Stimulated activated CD4-positive, alpha-beta T cell treated with anti-CD3 and anti-CD28 coated beads, Interleukin-15, amount 100 ng/mL, for 48 hours (primary cell): ENCODE measurements at places on chromosomes 2 and 18.
A peak's percentile ranks its signal among the peaks of the same experiment; 100 is the strongest.

- no peak for DNase-seq
Measured at GRCh38 chr2:70756128-70756527, 11.9 kb downstream of the ADD2 start.

DNA sequence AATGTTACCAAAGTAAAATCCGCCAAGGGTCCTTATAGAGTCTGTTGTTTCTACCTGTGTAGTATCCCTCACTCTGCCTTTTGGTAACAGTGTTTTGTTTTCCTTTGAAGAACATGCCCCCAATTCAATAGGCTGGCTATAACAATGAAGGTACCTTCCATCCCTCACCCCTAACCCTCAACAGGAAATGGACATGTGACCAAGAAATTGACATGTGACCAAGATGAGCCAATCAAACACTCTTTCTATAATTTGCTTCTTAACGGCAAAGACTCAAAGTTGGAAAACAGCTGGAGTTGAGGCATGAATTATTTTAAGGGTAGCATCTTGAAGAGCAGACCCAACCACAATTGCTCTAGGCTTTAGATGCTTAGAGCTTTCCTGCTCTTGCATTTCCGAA is 5.4 kb upstream of the MREG start:
- DNase-seq, result no peak

DNA sequence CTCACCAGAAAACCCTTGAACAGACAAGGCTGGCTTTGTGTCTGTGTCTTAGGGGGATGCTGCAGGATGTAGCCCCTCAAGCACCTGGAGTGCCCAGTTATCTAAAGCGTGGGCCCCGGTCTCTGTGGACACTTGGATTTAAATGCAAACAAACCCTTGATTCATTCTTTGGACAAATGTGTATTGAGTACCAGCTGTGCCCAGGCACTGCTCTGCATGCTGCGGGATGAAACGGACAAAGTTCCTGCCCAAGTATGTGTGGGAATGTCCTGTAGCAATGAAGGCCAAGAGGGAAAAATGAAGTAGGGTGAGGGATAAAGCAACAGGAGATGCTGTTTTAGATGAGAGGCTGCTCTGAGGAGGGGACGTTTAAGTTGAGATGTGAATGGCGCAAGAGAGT is 53.9 kb downstream of the BOLA3 start:
- DNase-seq, result no peak

GRCh38 chr2:59887366-59887765 is 666.1 kb downstream of the BCL11A start:
- no peak for DNase-seq

- DNase-seq, result no peak
Measured at GRCh38 chr18:73479477-73479876, 611.7 kb upstream of the NETO1 start.

DNA sequence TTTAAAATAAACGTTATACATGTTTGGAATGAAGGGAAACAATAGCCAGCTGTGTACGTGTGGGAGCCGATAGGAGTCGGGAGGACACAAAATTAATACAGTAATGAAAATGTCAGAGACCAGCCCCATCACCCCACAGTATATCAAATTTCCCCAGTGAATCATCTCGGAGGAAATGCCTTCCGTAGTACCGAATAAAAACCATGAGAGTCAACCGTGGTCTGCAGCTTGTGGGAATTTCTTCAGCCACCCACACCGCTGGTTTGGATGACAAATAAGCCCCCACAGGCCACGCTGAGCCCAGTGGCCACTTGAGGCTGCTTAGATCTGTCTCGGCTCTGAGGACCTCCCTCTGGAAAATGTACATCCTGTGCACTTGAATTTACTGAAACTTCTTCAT is 133.7 kb downstream of the COL6A3 start:
- DNase-seq, result no peak

DNA sequence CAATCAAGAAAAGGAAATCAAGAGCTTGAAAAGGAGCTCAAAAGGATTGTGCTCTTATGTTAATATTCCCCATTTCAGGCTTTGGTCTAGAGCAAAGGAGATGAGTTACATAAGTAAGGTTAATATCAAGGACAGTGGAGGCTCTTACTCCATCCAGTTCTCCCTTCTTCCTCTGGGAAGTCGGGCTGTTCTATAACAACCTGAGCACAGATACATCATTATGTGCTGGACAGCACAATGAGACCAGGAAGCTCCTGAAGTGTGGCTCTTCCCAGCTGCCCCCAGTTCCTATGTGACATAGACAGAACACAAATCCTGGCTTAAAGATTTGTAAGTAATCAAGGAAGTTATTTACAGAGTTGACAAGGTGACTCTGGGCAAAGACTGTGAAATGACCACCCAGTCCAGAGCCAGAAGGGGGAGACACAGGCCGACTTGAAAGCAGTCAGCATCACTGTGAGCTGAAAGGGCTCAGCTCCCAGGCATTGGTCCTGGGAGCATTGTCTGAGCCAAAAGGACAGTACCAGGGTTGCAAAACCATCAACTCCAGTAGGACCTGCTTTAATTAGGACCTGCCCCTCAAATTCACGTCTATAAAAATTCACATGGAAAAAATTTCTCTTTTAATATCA is 917.6 kb upstream of the ACVR2A start:
- DNase-seq, result no peak

- no peak for DNase-seq
Measured at GRCh38 chr2:84849271-84849952, 31.5 kb downstream of the TRABD2A start.

- no peak for DNase-seq
Measured at GRCh38 chr2:224847381-224847780, 131.2 kb upstream of the CCDC195 start.

- no peak for DNase-seq
Measured at GRCh38 chr2:160747501-160748170, 254.0 kb upstream of the RBMS1 start.

DNA sequence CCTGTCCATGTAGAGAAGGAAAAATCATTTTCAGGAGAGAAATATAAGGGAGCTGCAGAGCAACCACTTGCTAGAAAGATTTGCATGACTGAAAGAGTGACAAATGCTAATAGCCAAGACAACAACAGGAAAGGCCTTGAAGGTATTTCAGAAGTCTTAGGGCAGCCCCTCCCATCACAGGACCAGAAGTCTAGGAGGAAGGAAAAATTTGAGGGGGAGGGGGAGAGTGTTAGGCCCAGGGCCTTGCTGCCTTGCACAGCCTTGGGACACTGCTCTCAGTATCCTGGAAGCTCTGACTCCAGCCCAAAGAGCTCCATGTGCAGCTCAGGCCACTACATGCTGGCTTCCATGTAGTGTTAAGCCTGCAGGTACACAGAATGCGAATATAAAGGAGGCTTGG is 266.9 kb downstream of the GLI2 start:
- no peak for DNase-seq

DNA sequence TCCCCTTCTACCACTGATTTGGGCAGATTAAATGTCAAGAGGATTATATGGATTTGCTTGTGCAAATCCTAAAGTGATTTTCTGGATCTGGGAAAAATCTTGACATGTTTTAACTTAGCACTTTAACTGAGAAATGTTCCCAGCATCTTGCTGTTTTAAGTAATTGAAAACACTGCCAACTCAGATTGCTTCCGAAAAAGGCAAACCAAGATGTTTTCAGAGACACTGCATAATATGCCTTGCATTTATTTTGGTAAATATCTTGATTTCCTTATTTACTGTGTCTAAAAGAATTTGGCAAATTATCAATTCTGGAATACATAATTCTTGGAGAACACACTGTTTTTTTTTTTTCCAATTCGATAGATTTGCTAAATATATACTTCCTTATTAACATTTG is 385.0 kb upstream of the FAM98A start:
- DNase-seq, result no peak

DNA sequence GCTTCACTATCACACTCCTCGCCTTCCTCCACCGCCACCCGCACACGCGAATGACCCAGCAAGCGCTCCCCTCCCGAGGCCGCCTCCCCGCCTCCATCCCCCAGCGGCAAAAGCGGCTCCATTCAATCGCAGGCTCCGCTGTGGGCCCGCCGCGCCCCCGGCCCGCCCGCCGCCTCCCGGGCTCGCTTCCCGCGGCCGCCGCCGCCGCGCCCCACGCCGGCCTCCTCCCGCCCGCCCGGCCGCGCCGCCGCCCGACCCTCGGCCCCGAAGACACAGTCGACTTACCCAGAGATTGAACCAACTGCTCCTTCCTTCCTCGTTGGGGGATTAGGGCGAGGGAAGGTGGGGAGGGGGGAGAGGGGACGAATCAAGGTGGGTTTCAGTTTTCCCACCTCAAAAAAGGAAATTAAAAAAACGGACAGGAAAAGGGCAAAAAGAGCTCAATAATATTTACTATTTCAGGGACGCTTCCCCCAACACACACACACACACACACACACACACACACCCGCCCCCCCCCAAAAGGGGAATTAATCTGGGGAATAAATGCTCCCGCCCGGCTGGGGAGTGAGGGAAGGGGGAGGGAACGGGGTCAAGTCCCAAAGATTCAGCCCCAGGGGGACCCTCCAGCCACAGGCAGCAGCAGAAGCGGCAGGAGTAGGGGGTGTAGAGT is 743 bp downstream of the XPO1 start:
- DNase-seq, result peak; percentile 23
